Mesothelial cell of epicardium (in vitro differentiated cells): ENCODE measurements at places on chromosomes 16 and 17.
A peak's percentile ranks its signal among the peaks of the same experiment; 100 is the strongest.

DNA sequence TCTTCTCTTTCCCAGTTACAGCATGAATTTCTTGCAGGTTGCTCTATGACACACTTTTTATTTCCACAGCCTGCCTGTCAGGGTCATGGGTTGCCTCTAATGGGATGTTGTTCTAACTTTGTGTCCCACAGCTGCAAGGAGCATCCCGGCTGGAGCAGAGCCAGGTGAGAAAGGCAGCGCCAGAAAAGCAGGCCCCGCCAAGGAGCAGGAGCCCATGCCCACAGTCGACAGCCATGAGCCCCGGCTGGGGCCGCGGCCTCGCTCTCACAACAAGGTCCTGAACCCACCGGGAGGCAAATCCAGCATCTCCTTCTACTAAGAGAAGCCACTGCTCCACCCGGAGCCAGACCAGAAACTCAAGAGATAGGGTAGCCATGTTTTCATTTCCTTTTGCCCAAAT, 7.3 kb upstream of the MAPK8IP3 start:
- DNase-seq: no peak

DNA sequence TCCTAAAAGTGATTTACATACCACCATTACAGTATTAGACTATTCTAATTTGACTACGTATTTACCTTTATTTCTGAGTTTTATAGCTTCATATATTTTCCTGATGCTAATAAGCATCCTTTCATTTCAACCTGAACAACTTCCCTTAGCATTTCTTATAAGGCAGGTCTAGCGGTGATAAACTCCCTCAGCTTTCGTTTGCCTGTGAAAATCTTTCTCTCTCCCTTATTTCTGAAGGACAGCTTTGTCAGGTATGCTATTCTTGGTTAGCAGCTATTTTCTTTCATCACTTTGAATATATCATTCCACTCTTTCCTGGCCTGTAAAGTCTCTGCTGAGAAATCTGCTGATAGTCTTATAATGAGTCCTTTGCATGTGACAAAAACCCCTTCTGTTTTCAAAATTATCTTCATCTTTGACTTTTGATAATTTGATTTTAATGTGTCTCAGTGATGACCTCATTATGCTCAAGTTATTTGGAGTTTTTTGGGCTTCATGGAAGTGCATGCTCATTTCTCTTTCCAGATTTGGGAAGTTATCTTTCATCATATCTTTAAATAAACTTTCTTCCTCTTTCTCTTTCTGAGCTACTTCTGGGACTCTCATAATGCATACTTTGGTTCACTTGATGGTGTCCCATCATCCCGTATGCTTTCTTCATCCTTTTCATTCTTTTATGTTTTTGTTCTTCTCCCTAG, 285.4 kb upstream of the PMFBP1 start:
- no peak for DNase-seq

GRCh38 chr16:54431041-54431996, 144.7 kb upstream of the IRX3 start:
- no peak for DNase-seq

DNA sequence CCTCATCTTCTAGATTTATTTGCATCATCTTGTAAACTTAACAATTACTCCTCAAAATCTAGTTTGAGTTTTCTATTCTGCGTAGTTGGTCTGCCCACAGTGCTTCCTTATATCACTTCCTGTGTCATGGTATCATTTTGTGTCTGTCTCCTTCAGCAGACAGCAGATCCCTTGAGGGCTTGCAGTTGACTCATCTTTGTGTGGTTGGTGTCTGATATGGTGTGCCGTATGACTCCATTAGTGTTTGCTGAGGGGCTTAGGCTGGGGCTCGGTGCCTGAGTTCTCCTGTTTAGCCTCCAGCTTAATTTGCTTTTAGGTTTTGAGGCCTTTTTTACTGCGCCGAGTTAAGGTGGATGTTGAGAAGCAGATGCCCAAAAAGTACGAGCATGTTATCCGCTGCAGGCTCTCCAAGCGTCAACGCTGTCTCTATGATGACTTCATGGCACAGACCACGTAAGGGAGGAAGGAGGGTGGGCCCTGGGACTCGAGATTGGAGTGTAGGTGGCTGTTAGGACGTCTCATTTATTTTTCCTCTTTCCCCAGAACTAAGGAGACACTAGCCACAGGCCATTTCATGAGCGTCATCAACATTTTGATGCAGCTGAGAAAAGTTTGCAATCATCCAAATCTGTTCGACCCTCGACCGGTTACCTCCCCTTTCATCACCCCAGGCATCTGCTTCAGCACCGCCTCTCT, 16.9 kb downstream of the SRCAP start:
- no peak for DNase-seq

DNA sequence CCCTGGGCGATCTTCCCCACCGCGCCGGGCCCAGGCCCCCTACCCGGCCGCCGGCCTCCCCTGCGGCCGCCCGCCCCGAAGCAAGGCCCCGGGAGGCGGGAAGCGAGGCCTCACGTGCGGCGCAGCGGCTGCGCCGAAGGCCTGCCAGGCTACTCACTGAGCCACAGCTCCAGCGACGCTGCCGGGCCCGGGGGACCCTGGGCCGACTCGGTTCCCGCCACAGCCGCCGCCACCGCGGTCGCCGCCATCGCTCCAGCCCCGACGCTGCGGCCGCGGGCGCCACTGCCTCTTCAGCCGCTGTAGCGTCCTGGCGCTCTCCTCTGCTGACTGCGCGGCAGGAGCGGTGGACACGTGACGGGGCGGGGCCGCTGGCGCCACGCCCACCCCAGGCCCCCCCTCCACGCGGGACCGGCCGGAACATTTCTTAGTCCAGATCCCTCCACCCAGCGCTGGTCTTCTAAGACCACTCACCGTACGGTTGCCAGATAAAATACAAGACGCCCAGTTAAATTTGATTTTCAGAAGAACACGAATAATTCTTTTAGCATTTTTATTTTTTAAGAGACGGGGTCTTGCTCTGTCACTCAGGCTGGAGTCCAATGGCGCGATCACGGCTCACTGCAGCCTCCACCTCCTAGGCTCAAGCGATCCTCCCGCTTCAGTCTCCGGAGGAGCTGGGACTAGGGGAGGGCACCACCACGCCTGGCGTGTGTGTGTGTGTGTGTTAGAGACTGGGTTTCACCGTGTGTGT, at the start of gene GGA2:
Gene GGA2, minus strand, starts transcription at position 331 of the 751 bp plus-strand sequence. Its CDS starts 83 bp downstream, at position 248.
- peak; percentile 79 for DNase-seq

GRCh38 chr17:17088086-17088485, 45.8 kb downstream of the MPRIP start:
- DNase-seq: no peak

- DNase-seq: no peak
These were observed 3.7 kb upstream of the MRPL28 start for GRCh38 chr16:373848-374615.

- no peak for DNase-seq
These were observed 33.4 kb upstream of the ARL4D start for GRCh38 chr17:43365356-43365755.

DNA sequence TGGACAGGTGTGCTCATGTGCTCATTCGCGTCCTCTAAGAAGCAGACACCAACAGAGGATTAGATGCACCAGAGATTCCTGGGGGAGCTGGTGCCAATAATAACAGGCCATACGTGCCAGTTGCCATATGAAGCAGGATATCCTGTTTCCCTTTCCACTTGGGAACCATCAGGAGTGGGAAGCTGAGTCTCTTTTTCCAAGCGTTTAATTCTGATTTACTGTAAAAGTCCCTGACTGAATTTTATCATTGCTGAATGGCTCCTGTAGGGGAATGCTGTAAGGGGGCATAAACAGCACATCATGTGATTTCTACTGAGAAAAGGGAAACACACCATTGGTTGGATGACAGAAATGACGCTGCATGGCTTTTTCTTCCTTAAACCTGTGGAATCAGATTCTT, 113.3 kb downstream of the IRF8 start:
- DNase-seq: no peak

GRCh38 chr17:36695082-36695481, 93.7 kb downstream of the MRM1 start:
- DNase-seq: no peak

GRCh38 chr16:5776876-5777275, 679.3 kb upstream of the EEF2KMT start:
- DNase-seq: no peak

- no peak for DNase-seq
These were observed 40.1 kb downstream of the CLEC16A start for GRCh38 chr16:10984509-10984908.

- no peak for DNase-seq
These were observed 59.8 kb downstream of the NEUROD2 start for GRCh38 chr17:39547713-39548478.

- DNase-seq: no peak
These were observed 69.5 kb downstream of the CMIP start for GRCh38 chr16:81514041-81514559.

DNA sequence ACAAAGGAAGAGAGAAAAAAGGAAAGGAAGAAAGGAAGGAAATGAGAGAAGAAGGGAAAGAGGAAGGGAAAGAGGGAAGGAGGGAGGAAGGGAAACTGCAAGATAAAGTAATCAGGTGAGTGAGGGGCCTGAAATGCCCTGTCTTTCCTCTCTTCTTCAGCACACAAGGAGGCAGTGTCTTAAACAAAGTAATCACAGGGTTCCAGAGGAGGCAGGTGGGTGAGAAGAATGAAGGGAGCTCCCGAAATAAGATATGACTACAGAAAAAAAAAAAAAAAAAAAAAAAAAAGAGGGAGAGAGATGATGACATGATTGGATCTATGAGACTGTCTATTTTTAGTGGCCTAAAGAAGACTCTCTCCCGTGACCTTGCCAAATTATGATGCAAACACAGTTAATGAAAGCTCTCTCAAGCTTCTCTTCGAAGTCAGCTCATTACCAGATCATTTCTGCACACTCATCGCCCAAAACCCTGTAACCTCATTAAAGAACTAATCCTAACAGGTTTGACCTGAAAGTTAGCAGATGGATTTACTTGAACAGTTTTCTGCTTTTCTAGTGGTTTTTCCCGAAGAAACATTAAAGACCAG, 53.6 kb downstream of the CDH11 start:
- no peak for DNase-seq

DNA sequence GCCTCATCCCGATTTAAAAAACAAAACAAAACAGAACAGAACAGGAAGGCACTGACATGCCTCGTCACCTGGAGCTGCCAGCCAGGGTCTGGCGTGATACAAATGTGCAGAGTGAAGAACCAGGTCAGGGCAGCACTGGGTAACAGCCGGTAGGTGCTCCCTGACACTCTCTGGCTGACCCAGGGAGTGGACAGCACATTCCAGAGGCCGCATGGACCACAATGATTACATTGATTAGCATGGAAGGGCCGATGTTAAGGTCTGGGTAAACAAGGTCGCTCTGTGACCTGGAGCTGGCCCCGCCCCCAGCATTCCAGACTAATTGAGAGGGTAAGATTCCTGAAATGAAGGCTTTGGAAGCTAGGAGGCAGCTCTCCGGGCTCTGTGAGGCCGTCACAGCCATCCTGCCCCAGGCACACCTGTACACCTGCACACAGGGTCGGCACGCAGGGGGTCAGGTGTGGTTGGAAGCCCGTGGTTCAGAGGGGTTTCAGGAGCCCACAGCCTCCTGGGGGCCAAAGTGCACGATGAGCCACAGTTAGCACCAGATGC, 21.4 kb downstream of the PIEZO1 start:
- no peak for DNase-seq

DNA sequence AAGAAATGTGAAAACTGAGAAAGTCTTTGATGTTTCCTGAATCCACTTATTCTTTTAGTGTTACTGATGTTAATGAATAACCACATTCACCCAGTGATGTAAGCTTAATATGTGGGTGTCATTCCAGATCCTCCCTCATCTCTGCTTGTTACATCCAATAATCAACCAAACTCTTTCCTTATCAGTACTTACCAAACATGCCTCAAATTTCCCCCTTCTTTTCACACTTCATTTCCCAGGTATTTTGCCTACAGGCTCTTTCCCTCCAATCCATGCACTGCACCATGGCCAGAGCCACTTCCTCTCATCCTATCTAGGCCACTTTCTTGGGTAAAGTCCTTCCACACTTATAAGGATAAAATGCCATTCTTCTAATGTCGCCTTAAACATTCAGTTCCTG, 451.5 kb downstream of the NPIPA7 start:
- DNase-seq: no peak

GRCh38 chr16:86504315-86505184, 5.8 kb upstream of the FOXF1 start:
- DNase-seq: no peak

DNA sequence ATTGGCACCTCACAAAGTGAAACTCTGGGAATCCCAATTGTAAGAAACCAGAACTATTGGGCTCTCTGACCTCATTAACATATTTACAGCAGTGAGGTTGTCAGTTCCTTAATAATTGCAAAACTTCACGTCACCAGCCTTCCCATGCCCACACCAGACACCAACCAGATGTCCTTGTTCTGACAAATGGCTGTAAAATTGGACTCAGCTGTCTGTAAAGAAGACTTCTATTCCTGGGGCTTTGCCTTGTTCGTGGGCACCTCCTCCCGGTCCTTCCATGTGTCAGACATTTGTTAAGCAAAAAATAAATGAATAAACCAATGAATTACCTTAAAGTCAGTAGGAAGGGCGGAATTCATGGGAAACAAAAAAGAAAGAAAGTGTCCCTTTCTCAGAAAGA, 284.3 kb upstream of the CDH11 start:
- DNase-seq: no peak

DNA sequence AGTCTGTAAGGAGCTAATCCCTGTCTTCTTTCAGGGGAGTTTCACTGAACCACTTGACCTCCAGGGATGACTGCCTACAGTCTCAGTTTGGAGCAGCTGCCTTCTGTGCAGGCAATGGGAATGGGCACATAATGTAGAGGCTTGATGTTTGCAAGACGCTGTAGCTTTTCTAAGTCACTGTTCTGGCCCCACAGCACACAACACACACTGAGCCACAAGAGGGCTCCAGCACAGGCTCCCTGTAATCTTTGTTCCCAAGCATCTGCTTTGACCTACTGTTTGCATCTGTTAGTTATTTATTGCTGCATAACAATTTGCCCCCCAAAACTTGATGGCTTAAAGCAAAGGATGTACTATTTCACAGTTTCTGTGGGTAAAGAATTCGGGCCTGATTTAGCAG, 419.0 kb upstream of the ASIC2 start:
- no peak for DNase-seq

- no peak for DNase-seq
These were observed 9.3 kb upstream of the TNFRSF17 start for GRCh38 chr16:11955713-11956123.

DNA sequence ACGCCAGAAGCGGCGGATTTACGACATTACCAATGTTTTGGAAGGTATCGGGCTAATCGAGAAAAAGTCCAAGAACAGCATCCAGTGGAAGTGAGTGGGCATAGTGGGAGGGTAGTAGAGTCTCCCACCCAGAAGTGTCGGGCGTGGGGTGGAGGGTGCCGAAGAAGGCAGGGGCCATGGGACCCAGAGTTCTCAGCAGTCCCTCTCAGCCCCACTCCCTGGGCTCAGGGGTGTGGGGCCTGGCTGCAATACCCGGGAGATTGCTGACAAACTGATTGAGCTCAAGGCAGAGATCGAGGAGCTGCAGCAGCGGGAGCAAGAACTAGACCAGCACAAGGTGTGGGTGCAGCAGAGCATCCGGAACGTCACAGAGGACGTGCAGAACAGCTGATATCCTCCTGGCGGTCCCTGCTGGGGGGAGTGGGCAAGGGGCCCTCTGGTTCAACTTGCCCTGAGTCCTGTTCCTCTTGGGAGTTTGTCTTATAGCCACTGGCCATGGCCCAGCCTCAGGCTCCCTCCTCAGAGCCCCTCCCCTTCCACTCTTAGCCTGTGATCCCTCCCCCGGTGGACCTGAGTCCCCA, 916 bp downstream of the E2F4 start:
- no peak for DNase-seq
